Airway epithelial cell (primary cell): ENCODE measurements at places on chromosomes 6 and 20. TPM values are rescaled to one million over a fixed set of nuclear protein-coding genes. Genes with fewer than 3 reads are reported as not detected.

Gene FAM120B
- 6.1 and 11.0 TPM in 2 replicates for total RNA-seq

Gene THBS2
- 3.3 and 3.9 TPM in 2 replicates for total RNA-seq

Gene DOK5
- not detected in 2 replicates for total RNA-seq

Gene ADGRB3
- not detected in 2 replicates for total RNA-seq

Gene KCNQ5
- 1.5 and 3.0 TPM in 2 replicates for total RNA-seq

Gene CASS4
- total RNA-seq, result 0.21 TPM in 1 of 2 replicates, not detected in the other

Gene HRH3
- total RNA-seq, result not detected in 2 replicates

Gene BANF2
- not detected in 2 replicates for total RNA-seq

Gene TEAD3
- total RNA-seq, result 13.4 and 22.1 TPM in 2 replicates

Gene DLL1
- 31.3 and 31.9 TPM in 2 replicates for total RNA-seq
